ENCODE measurements at places on chromosomes 6 and 20.
A peak's percentile ranks its signal among the peaks of the same experiment; 100 is the strongest.

DNA sequence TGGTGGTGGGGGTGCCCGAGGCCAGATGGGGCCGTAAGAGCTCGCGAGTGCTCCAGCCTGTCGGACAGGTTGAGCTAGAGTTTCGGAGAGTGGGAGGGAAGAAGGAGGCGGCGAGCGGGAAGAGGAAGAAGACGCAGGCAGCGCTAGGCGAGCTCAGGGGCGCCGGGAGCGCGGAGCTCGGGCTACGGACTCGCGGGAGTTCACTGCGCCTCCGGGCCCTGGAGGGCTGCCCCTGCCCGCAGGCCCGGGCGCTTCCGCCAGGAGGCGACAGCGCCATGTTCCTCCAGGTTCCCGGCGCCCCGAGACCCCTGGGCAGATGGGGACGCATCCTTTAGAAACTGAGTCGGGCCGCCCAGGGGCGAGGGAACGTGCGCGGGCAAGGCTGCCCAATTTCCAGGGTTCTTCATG lies 984 bp downstream of the TFAP2C start:
- DNase-seq: no peak

DNA sequence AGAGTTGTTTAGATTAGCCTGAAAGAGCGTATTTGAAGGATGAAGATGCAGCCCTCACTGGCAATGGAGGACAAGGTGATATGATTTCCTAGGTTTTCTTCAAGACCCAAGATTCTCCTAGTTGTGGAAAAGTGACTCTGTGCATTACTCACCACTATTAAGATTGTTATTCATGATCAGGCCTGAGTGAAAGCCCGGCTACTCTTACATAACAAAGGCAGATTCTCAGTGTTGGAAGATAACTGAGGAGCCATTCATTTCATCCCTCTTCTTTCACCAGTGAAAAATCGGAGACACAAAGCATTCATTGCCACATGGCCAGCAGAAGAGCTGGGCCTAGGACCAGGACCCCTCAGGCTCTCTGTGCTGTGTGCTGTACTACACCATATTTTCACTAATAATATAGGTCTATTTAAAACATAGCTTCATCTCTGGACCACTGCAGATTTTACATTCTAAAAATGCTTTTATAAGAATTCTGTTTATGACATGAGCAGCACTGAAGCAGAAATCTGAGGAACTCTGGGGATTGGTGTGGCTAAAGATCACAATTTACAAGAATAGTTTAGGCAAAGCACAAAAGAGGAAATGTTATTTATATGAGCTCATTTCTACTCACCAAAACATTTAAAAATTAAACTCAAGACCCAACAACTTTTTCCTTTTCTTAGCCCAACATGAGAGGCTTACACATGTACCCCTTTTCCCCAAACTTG lies 181.9 kb upstream of the CCN2 start:
- peak; percentile 75 for DNase-seq

GRCh38 chr20:53922901-53923314 lies 147.5 kb downstream of the BCAS1 start:
- no peak for DNase-seq

- DNase-seq: no peak
Measured at GRCh38 chr6:119360262-119360915, 10.8 kb upstream of the MAN1A1 start.

- no peak for DNase-seq
Measured at GRCh38 chr6:149134511-149134933, 183.0 kb upstream of the TAB2 start.

DNA sequence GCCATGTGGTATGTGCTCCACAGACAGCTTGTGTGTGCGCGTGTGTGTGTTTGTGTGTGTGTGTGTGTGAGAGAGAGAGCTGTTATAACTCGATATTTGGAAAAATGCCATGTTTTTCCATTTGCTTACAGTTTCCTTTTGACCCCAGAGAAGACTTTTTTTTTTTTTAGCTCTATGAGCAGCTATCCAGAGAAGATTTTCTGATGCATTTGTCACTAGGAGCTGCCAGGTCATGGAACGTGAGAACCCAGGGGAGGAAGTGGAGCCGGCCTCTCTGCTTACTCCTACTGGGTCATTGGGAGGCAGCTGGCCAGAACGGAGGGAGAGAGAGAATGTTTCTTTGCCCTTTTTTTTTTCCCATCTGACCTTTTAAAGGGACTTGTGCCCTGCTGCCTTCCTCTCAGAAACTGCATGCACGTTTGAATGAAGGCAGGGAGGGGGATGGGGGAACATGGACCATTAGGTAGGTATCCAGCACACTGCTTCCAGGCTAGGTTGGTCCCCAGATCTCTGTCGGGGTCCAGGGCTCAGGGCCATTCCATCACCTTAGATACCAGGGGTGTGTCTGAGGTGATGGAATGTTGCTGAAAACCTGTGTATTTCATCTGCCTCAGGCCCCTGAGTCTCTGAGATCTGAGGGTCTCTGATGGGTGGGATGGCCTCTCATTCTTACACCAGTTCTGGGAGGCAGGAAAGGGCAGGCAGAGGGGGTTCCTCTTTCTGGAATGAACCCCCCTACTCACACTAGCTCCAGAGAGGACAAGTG lies 11.2 kb upstream of the MRPS18A start:
- DNase-seq: peak; percentile 81
